ENCODE measurements at places on chromosomes 5 and 9.
A peak's percentile ranks its signal among the peaks of the same experiment; 100 is the strongest.

DNA sequence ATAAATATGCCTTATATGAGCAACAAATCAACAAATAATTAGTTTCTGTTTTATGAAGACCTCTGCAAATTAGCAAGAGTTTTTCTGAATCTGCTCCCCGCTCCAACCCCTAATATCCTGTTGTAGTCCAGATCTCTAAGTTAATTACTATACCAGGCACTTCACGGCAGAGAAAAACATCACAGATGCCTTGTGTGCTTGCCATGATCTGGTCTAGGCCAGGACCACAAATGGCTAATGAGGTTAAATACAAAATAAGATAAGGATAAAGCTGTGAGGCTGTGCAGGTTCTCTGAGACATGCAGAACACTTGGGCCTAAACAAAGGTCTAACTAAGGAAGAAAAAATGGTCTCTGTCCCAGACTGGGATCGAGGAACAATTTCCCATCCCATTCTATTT is 150.8 kb downstream of the SLIT3 start:
- DNase-seq = no peak

GRCh38 chr9:126440940-126441339 is 114.3 kb downstream of the MVB12B start:
- DNase-seq = no peak

DNA sequence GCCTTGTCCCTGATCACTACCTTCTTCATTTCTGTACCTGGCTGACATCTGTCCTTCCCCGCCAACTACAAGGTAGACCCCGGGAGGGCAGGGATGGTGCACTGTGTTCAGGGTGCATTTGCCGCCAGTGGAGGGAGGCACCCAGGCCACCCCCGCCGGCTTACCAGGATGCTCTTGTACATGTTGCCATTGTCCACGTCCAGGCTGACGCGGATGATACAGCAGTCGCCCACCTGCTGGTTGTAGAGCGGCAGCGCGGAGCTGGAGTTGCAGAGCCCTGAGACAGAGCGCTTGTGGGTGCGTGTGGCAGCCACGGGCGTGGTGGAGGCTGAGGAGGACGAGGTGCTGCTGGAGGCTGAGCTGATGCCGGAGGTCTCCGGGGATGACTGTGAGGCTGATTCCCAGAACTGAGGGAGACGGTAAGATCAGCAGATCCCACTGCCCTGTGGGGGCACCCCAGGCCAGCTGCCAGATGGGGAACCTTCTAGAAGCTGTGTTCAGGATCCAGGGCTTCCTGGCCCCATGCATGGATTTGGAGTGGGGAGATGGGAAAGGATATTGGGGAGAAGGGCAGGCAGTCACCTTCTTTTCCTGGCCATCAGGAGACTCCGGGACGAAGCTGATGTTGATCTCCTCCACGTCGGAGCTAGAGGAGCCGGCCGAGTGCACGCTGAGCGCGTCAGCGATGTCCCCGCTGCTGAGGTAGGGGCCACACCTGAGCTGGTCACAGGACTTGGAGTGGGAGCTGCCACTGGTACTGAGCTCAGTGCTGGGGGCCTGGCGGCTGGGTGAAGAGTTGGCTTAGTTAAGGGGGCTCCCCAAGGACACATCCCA is 19.5 kb downstream of the RALGDS start:
- no peak for DNase-seq

- DNase-seq = no peak
Measured at GRCh38 chr9:100052375-100052774, 46.4 kb downstream of the ERP44 start.

DNA sequence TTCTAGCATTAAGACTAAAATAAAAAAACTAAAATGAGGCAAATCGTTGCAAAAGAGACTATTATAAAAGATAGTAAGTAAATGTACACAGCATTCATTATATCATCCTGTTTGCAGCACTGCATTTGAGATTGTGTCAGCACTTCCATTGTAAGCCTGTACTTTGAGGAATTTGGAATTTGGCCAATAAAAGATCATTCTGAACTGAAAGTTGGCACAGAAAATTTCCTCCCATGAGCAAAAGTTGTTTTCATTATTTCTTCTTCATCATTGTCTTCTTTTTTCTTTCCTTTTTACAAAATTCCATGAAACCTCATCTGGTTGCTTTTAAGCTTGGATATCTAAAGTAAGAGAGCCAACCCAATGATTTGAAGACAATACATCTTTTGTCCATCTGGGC is 199.3 kb upstream of the ADAMTSL1 start:
- DNase-seq = peak; percentile 14

DNA sequence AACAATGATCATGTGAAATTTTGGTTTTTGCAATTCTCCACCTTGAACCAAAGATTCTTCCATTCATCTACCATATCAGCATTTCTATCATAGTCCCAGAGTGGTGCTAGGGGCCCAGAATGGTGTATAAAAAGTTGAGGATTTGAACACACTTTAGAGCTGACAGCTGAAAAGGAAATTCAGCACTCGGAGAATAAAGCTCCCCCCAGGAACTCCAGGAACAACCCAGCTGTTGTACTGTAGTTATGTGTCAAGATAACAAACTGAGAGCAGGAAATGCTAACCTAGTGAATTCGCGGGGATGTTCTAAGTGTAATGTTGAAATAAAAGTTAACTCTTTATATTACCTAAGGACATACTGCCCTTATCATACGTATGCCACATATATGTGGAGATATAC is 216.7 kb downstream of the NFIB start:
- DNase-seq = no peak

GRCh38 chr9:37902796-37903646 is 906 bp downstream of the SLC25A51 start:
- peak; percentile 50 for DNase-seq

DNA sequence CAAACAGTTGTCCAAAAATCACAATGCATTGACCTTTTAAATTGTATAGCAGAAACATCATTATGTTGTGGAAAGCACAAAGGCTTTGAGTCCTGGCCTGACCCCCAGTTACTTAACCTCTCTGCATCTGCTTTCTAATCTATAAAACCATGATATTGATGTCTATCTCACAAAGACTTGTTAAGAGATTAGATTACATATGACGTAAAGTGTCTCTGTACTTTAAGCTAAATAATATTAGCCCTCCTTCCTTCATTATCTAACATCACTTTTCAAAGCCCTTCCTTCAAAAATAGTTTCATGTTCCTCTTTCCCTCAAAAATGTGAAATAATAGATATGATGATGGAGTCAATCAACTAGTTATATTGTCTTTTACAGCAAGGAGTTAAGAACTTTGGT is 3.4 kb downstream of the ADAMTS6 start:
- no peak for DNase-seq

DNA sequence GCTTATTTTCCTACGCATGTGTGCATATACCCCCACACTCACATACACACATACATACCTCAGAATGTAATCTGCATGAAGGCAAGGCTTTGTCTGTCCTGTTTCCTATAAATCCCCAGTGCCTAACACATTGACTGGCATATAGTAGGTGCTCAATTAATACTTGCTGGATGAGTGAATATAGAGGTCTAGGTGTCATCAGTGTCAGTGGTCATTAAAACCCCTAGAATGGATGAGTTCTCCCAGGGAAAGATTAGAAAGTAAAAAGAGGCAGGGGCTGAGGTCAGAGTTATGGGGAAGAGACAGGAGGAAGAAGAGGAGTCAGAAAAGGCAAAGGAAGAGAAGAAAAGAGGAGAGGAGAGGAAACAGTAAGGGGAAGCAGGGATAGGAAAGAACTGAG is 4.7 kb downstream of the CPLX2 start:
- no peak for DNase-seq

GRCh38 chr5:23466401-23466912 is 41.0 kb upstream of the PRDM9 start:
- DNase-seq = peak; percentile 93

DNA sequence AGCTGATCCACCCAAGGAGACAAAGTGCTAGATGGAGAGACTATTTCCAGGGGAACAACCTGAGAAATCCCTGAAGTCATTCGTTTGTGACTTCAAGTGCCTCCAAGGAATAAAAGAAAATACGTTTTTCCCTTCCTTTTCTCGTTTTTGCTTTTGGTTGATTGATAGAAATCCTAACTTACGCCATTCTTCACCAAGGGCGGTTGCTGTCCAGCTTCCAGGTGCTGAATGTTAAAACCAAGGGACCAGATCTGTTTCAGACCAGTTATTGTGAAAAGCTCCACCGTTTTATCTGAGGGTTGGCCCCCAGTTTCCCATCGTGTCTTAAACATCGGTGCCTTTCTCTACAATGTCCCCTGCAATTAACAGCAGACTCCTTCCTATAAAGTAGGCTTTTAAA is 600.7 kb upstream of the SGCD start:
- DNase-seq = no peak

DNA sequence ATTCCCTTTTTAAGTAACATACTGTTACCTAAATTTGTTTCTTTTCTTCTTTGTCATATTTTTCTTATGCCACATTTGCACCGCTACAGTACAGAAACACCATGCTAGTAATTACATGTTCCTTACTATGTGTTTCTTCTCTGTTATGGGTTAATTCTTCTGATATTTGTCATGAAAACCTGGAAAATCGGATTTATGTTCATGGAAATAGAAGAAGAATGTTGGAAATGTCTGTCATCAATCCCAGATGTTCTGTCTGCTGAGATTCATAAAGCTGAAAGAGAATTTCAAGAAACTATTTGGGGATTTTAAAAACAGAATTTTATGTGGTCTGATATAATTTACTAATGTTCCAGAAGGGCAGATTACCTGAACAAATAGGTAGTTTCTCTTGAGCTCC is 305.2 kb upstream of the NREP start:
- no peak for DNase-seq

DNA sequence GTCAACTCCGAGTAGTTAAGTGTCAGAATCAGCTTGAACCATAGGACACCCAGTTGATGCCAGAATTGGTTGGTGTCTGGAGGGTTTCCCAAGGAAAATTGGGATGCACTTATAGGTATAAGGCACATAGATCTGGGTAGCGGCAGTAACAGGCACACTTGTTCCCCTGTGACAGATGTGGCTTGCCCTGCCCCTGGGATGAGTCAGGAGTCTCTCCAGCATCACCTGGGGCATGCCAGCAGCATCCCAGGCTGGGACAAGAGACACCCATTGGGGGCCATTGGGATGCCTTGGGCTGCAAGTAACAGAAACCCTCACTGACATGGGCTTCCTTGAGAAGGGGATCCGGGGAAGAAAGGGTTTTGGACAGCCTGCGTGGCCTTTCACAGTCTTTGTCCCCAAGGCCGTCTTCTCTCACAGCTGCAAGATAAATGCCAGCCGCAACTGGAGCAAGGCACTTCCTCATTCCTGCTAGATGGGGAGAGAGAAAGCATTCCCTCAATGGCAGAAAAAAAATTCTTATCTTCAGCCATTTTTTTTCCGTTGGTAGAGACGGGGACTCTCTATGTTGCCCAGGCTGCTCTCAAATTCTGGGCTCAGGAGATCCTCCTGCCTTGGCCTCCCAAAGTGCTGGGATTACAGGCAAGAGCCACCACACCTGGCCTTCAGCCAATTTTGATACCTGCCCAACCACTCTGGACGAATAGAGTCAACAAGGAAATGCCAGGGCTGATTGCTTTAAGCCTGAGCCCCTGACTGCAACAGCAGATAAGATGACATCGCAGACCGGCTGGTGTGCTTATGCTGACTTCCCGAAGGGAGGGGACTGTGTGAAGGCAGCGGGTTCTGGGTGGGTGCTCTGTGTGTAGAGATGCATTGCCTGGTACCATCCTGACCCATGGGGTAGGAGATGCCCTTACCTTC is 13.3 kb upstream of the RNF130 start:
- peak; percentile 33 for DNase-seq

DNA sequence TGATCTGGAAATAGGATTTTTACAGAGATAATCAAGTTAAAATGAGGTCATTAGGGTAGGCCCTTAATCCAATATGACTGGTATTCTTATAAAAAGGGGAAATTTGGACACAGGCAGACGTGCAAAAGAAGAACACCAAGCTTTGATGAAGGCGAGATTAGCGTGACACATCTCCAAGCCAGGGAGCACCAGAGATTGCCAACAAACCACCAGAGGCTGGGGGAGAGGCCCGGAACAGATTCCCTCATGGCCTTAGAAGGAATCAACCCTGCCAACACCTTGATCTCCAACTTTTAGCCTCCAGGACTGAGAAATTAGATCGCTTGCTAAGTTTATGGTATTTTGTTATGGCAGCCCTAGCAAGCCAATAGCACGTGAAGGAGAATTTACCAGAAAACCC is 10.8 kb upstream of the ARSI start:
- no peak for DNase-seq

DNA sequence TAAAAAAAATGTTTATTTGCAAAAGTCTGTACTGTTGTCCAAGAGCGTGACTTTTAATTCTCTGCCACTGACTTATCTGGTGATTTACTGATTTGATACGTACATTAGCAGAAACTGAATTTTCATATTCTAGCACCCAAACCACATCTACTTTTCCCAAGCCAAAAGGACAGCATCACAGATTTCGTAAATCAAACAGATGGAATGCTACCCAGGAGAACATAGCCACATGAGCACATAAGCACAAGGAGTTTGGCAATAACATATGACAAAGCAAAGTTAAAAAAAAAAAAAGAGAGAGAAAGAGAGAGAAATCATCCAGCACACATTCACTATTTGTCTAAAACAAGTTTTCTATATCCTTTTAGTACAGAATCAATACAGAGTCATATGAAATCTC is 83.7 kb downstream of the HINT1 start:
- no peak for DNase-seq

DNA sequence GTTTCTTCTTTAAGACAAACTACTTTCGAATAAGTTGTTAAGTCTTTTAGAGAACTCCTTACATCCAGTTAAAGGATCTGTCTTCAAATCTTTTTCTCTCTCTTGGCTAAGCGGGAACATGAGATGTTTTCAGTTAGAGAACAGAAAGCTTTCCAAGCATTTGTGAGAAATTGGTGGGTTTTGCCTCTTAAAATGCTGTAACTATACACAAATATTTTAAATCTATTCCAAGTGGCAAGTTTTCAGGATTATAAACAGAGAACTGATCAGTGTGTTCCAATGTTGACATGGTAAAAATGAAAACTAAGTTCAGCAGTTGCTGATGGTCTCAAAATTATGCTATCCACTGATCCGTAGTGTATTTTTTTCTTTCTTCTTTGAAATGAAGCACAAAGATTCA is 100.4 kb downstream of the EBF1 start:
- DNase-seq = no peak

DNA sequence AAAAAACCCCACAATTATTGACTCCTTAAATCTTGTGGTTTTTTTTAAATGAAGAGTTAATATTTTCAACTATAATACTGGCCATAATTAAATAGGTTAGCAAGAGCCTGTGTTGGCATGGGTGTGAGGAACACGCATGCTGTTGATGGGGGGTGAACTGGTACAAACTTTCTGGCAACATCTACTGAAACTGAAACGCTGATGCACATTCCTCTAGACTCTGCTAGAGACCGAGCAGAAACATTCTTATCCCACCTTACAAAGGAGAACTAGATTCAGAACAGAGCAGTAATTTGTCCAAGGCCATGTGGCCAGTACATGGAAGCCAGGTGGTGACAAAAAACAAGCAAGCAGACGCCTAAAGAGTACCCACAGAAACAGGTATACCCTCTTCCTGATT is 2.4 kb downstream of the BICD2 start:
- DNase-seq = no peak
